ENCODE measurements at places on chromosomes 16 and 17.

- DNase-seq: no peak
Measured at GRCh38 chr17:17738901-17739300, 57.6 kb downstream of the RAI1 start.

- no peak for DNase-seq
Measured at GRCh38 chr17:27915709-27916108, 22.5 kb upstream of the LYRM9 start.

- DNase-seq: no peak
Measured at GRCh38 chr16:54511222-54511731, 224.7 kb upstream of the IRX3 start.

DNA sequence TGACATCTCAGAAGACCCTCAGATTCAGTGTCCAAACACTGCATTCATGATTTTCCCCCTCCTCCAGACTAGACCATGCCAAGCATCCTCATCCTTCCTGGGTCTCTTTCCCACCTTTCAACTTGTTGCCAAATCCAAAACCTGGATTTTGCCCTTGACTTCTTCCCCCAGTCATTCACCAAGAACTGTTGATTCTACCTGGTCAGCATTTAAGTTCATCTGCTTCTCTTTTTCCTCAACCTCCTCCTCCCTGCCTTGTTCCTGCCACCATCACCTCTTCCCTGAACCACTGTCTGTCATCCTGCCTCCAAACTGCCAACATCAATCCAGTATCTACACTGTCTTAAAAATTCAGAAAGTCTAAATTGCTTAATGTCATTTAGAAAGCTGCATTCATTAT is 20.9 kb downstream of the CHST4 start:
- no peak for DNase-seq

DNA sequence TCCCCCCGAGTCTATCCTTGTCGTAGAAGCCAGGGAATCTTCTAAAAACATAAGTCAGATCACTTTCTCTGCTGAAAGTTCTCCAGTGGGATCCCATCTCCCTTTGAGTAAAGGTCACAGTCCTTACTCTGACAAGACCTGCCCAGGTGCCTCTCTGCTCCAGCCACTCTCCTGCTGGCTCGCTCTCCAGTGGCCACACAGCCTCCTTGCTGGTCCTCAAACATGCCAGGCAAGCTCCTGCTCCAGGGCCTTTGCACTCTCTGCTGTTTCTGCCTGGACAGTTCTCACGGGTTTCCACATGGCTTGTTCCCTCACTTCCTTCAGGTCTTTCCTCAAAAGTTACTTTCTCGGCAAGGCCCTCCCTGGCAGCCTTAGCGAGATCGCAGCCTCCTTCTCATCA is 3.4 kb downstream of the B9D1 start:
- DNase-seq: no peak

GRCh38 chr17:3557768-3558583 is at the start of gene TRPV3:
Gene TRPV3, minus strand, starts transcription at chr17:3557812. Its CDS starts 2,962 bp downstream, at chr17:3554850.
- peak; percentile 38 for DNase-seq

DNA sequence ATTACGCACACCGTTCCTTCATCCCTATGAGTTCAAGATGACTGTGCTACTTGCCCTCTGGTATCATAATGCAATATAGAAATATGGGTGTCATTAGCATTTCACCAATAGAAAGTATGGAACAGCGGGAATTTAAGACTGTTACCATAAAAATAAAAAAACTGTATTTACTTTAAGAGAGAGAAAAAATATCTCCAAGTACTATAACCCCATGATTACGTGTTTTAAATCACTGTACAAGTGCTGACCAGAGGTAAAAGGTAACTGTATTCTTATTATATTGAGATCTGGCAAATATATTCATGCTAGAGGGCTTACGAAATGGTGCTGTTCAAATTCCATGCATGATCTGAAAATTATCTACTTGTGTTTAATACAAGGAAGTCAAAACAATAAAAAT is 5.2 kb downstream of the SDR42E1 start:
- DNase-seq: no peak

GRCh38 chr17:16419929-16420271 is 4.5 kb downstream of the TRPV2 start:
- peak; percentile 22 for DNase-seq

DNA sequence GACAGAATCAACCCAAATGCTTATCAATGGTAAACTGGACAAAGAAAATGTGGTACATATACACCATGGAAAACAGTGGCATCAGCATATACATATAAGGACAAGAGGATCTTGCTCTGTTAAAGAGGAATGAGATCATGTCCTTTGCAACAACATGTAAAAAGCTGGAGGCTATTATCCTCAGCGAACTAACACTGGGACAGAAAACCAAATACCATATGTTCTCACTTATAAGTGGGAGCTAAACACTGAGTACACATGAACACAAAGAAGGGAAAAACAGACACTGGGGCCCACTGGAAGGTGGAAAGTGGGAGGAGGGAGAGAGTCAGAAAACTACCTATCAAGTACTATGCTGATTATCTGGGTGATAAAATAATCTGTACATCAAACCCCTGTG is 447.3 kb upstream of the MAF start:
- no peak for DNase-seq

DNA sequence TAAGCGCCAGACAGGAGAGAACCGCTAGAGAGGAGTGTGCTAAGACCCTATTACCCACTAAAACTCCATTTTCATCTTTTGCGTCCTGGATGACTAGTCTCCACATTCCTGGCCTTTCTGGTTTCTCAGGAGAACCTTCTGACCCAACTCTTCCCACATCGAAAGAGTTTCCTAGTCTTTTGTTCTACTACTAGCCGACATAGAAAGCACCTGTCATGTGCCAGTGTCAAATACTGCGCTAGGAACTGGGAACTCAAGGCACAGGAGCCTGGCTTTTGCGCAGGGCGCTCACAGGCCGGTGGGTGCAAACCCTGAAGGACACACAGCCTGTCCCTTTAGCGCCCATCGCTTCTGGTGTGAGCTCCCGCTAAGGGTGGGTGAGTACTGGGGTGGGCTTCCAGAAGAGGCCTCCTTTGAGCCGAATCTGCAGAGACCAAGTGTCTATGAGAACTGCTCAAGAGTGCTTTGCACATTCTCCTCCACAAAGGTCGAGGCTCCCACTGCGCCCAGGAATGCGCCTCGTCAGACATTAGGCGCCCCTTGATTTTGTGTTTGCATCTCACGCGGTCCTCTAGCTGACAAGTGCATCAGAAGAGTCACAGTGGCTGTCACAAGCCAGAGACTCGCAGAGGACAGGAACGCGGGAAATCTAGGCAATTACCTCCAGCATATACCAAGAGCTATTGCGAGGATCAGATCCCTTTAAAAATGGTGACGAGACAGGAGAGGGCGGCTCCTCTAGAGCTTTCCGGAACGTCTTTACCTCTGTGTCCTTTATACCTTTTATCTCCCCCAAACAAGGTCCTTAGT is 2.0 kb upstream of the PSMB3 start:
- no peak for DNase-seq

DNA sequence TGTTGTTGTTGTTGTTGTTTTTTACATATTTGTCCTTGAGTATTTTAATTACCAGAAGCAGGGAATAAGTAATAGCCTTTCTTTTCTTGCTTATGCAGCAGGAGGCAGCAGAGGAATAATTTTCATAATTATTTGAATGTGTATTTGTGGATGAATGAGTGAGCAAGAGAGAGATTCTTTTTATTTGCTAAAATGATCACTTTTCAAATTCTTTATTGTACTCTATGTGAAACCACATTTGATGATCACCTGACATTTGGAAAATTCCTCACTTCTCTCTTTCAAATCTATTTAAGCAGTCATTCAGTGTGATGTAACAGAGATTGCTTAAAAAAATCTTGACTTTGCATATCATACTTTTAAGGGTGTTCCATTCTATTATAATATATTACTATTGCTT is 223.6 kb downstream of the BCAS3 start:
- DNase-seq: no peak

DNA sequence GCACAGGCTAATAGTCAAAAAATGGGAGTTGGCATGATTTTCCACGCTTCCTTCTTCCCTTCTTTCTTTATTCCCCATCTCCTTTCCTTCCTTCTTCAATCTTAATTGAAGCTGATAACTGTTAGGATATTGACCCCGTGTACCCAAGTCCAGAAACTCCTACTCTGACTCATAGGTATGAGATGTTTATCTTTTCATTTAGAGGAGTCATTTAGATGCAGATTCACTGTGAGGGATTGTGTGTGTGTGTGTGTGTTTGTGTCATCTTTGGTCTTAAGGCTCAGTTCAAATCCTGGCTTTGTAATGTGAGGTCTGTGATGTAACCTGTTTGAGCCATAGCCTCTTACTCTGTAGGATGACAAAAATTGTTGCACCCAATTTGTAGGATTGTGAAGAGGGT is 332.0 kb upstream of the MAF start:
- no peak for DNase-seq

GRCh38 chr16:53041320-53042051 is 11.2 kb downstream of the CHD9NB start:
- DNase-seq: no peak

- DNase-seq: no peak
Measured at GRCh38 chr17:50221864-50222545, 20.6 kb upstream of the COL1A1 start.

DNA sequence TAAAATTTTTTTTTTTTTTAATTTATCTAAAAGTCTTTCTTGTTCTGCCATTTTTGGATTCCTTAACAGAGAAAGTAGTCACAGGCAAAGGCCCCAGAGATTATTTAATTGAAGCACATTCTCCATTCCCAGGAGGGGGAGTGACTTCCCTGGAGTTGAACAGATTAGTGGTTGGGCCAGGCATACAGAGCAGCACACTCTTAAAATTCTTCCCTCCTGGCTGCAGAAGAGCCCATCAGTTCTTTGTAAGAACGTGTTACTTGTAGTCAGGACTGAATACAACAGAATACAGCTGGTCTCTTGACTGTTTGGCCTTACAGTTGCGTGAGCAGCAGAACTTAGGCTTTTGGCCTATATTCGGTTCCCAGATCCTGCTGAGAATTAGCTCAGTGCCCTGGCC is 1.8 kb downstream of the ALKBH5 start:
- no peak for DNase-seq

DNA sequence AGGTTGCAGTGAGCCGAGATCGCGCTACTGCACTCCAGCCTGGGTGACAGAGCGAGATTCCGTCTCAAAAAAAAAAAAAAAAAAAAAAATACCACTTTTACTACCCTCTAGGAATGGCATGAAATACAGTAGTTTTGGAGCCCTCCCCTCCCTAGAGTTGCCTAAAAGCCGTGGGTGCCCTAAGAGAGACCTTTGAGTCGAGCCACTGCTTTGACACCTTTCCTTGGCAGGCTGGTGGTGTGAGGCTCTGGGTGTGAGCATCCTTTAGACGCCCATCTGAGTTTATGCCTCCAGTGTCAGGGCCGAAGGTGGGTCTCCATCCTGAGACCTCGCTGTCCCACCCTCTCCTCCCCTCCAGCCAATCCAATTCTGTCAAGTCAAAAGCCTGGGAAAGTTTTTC is 46.2 kb downstream of the RAP1GAP2 start:
- DNase-seq: no peak

DNA sequence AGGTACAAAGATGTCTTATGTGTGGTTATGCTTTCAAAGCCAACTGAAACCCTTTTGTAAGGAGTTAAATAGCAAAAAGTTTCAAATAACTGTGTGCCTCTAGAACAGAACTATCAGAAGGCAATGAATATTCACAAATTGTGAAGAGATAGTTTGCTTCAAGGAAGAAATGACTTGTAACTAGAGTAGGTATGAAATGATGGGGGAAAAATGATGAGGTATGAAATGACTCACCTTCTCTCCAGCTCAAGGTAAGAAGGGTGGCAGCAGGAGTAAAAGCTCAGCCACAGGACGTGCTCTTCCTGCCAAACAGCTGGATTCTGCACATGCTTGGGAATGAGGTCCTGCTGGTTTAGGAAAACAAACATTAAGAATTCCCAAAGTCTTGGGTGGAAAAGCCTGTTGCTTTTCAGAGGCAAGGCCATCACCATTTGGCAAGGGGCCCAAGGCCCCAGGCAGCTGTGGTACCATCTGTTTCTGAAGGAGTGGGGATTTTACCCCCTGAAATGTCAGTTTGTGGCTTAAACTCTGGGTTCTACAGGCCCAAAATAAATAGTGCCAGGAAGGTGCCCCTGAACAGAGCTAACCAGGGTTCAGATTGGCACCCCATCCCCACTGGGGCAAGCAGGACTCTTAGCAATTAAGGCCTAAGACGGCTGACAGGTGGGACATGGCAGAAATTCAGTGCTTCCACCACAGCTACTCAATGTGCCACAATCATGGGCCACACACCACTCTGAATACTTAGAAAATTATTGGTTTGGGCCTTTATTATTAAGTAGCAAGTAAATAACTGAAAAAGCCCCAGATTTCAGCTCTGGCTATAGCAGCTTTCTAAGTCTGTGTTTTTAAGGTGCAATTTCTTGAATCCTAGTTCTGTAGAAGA is 13.3 kb downstream of the HERPUD1 start:
- DNase-seq: no peak

DNA sequence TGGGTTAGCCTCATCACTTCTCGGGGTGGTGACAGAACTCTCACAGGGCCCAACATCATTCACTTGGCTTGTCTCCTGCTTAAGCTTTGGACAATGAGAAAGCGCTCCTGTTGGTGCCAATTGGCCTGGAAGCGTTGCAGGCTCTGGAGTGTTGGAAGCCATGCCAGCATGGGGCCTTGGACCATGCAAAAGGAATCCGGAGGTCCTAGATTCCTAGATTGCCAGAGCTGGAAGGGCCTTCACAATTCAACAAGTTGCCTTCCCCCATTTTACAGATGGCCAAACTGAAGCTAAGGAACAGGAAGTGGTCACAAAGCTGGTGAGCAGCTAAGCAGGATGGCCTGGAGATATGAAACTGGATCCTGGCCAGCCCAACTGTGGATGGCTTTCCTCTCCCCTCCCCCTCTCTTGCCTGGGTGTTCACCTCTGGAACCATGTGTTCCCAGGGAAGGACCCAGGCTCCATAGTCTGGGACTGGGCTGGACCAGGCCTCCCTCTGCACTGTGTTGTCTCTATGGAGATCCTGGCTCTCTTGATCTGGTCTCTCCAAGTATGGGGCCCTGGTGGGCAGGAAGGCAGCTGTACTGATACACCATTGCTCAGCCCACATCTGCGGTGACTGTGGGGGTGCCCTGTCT is 6.0 kb upstream of the IGFBP4 start:
- DNase-seq: no peak

DNA sequence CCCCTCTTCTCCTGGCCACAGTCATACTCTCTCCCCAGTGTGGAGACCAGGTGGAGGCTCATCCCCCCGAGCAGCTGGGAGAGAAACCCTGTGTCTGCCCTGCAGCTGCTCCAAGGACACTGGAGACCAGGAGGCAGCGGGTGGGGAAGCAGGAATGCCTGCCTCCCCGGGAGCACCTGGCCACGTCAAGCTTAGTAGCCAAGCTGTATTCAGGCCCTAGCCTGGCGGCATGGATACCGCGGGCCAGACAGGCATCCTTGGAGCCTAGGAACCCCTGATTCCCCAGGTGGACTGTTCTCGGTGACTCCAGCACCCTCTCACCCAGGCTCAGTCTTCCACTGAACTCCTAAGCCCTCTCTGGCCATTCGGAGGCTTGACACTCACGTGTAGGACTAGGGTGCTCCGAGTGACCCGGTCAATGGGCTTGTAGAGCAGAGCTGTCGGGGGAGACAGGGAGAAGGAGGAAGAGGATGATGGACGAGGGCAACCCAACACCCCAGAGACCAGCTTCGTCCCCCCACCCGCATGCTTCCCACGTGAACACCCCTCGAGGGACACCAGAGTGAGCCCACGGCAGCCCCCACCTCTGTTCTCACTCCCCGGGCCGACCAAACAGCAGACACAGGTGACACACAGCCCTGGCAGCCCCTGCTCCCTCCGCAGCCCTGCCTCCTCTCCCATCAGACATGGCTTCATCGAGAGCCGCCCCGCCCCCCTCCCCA is 76.5 kb downstream of the TIMM22 start:
- no peak for DNase-seq
